Sigmoid colon (tissue), 7 donors: ENCODE measurements at places on chromosomes 4 and X. TPM values are rescaled to one million over a fixed set of nuclear protein-coding genes. Genes with fewer than 3 reads are reported as not detected.

The FAM133A gene
- 0.16 TPM for total RNA-seq

The CACNA1F gene
- total RNA-seq: not detected

DNA sequence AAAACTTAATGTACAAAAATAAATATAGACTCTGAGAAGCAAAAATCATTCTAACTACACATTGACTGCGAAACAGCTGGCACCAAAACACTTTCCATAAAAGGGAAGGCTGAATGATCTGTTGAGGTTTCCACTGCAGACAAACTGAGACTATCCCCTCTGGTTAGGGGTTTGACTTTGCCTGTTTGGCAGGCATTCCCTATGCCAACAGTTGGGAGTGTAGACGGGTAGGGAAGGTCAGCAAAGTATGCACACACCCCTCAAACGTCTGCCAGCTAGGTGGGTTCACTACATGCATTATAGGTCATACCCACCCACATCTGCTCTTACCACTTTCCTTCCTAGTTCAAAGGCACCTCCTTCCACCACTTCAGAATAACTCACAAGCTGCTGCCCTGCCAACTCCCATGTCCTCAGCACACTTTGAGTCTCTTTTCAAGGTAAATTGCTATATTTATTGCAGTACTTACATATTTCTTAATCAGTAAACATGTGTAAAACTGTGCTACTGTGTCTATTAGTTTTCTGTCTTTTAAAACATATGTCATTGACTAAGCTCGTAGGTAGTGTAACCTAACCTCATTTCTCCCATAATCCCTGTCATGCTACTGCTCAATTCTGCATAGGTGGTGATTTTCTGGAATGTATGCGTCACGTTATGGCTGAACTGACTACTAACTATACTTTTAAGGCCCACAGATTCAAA, 12.4 kb downstream of the CTSO start:
- no peak for DNase-seq

DNA sequence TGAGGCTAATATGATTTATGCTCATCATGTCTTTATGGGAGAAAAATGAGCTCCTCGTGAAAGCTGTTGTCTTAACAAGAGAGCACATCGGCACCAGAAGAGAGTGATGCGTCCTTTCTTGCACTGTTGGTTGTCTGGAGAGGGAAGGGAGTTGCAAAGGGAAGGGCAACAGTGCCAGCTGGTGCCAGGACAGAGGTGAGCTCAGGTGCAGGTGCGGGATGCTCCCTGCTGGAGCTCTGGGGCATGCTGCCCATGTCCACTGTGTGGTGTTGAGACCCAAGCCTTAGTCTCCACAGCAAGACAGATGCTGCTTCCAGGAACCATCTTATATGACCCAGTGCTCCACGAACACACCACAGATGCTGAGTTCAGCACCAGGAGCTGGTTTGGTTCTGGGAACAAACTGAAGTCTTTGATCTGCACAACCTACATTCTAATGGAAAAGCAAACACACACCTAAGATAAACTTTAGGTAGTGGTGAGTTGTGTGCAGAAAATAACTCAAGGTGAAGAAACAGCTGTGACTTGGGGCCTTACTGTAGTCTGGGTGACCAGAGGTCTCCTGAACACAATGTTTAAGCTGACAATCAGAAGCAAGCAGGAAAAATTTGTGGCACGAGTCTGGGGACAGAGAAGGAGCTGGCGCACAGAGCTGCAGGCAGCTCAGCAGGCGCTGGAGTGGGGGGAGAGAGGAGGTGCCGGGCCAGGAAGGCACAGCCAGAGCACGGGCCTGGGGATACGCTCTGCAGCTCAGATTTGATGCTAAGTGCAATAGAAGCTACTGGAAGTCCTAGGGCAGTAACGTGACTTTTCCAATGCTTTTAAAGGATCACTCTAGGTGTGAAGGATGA, 73.2 kb downstream of the HAUS3 start:
- no peak for DNase-seq

GRCh38 chr4:165201806-165202205, 5.6 kb upstream of the KLHL2 start:
- DNase-seq: no peak

The SOWAHD gene
- total RNA-seq: not detected

- no peak for DNase-seq
These were observed 62.5 kb downstream of the RLIM start for GRCh38 chrX:74551934-74552333.

DNA sequence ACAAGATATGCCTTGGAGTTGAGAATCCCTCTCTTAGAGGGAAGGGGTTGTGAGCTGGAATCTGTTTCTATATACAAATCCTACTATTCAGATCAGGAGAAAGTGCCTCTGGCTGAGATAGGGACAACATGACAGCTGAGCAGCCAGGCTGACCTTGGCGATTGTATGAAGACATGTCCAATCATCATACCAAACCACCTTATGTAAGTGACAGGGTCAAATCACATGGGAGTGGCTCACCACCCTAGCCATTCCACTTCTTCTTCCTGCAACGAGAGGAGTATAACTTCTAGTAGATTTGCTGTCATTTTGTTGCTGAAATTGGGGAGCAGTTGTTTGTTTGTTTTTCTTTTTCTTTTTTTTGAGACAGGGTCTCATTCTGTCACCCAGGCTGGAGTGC, 48.3 kb upstream of the TMEM150C start:
- no peak for DNase-seq

- DNase-seq: no peak
These were observed 93.3 kb downstream of the TMEM47 start for GRCh38 chrX:34563804-34564203.

- no peak for DNase-seq
These were observed 24.4 kb upstream of the SMARCA5 start for GRCh38 chr4:143489106-143489505.

The CXCL9 gene
- not detected for total RNA-seq

The USP17L21 gene
- total RNA-seq: not detected

DNA sequence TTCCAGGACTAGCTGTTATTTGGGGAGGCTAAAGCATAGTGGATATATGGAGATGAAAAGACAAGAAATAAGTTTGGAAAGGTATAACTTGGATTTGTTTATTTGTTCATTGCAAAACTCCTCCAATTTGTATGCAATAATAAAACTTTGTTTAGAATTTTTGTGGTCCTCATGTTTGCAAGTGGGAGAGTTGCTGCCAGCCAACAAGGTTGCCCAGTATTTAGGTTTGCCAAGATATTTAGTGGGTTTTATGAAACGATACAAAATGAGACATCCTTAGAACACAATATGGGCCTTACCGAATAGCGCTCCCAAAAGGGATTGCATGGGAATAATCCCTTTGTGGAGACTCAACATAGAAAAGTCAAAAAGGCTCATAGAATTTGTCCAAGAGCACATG, 162.1 kb downstream of the INPP4B start:
- no peak for DNase-seq

The MAGEA9B gene
- not detected for total RNA-seq

DNA sequence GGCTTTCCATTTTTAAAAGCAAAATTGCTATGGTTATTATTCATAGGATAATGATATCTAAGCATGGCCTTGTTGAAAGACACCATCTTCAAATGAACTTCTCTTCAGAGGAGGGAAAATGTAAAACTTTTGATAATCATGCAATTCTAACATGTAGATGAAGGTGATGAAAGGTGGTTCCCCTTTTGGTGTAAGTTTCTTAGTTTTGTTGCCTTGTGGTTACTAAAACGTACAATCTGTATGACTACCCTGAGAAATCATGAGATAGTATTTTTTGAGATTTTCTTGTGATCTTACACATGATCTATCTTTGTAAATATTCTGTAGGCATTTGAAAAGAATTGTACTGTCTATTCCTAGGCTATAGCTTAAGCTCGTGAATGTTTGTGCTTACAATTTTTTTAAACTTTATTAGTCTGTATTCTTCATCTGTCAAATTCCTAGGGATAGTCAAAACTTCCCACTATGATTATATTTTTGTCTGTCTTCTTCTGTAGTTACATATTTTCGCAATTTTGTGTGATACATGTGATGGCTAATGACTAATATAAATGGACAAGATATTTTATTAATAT, 47.5 kb downstream of the PTPN13 start:
- no peak for DNase-seq

DNA sequence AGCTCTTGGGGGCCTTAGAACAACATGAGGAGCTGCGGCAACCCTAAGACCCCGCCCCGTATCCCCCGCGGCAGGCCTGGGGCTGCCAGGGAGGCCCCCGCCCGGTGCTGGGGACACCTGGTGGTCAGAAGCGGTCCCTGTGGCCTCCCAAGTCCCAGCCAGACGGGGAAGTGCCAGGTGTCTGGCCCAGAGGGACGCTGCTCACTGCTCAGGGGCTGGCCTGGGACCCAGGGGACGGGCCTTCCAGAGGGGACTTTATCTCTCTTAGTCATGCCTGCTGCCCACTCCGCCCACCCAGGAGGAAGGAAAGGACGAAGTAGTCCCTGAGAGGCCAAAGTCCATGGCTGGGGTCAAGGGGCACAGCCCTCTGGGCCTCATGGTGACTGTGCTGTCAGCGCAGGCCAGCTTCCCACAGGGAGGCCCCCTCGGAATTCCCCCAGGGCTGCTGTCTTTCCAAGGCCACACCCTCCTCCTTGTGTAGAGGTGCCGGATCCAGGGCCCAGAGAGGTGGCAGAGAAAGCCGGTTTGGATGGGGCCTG, 31.0 kb upstream of the HTRA3 start:
- DNase-seq: no peak

- DNase-seq: no peak
These were observed 34.8 kb downstream of the UBE2K start for GRCh38 chr4:39732728-39733127.
